ENCODE measurements at places on chromosomes 4 and X. TPM values are rescaled to one million over a fixed set of nuclear protein-coding genes. Genes with fewer than 3 reads are reported as not detected.
A peak's percentile ranks its signal among the peaks of the same experiment; 100 is the strongest.

Gene FABP2
- total RNA-seq = 104 TPM

DNA sequence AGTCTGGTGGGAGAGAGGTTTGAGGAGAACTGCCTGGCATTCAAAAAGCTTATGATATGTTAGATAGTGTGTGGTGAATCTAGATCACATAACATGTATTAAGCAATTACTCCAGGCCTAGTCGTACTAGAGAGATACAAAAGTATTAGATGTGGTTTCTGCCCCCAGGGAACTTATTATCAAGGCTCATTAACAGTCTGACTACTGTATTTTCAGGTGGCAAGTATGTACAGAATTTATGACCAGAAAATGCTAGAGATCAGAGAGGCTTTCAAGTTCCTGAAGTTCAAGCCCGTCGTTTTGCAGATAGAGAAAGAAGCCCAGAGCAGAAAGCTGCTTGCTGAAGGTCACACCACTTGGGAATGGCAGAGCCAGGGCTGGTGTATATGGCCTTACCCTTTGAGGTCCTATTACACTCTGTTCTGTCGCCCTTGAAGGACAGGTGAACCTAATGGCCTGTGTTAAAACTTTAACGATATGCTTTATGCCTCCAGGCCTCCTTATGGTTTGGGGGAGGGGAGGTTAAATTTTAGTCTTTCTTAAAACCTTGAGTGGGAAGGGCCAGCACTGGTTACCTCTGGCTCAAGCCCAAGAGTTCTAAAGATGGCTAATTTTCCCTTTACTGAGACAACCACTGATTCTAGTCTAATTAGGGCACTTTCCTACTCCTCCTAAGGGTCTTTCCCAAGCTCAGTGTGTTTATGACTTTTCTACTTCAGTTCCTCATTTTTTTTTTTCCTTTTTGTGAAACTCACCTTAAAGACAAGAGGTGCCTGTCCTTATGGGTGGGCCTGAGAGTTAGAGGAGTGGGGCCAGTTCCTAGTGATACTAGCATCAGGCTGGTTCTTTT, 19.9 kb downstream of the TMEM164 start:
- DNase-seq = no peak

Gene KLHL13
- 6.3 TPM for total RNA-seq

- DNase-seq = no peak
Observed at GRCh38 chr4:54320826-54321685, 92.0 kb downstream of the PDGFRA start.

DNA sequence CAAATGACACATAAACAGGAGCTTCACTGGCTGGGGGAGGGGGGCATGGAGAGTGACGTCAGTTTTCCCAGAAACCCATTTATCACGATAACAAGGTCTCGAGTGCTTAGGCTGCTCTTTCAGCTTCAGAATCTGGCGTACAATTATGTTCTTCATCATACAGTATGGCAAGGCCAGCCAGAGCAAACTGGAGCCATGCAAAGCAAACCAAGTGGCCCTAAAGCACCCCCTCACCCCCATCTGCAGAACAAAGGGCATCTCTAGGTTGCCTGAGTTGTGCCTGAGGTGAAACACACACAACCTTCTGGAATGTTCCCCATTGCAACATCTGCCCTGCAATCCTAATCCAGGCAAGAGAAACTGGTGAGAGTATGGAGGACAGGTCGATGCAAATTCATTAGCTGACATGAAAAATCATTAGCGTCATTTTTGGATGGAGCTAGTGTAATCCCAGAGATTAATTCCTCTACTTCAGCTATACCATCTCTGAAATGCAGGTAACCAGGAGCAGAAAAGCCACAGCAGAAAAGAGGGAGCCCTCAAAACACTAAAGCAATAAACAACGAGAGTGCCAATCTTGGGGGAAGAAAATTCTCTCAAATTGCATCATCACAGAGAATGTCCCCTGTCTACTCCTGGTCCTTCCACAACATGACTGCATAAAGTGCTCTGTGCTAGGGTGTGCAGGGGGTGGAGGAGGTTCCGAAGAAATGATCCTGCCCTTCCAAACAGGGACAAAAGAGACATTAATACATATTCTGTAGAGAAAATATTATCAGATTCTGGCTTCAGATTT, 1.8 kb downstream of the SEPTIN6 start:
- no peak for DNase-seq

DNA sequence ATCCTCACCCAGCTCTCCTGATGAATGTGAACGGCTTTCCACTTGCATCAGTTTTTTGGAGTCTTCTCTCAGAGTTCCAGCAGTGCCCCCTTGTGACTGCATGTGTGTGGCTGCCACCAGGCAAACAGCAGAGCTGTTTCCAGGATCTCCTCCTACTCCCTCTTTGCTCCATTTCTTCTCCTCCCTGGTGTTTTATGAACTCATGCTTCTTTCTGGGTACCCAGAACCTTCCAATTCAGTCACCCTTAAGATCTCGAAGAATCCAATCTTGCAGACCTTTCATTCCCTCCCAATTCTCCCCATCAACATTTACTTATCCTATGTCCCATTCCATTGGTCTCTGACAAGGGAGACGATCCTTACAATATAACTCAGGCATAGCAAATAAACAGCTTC, 6.8 kb upstream of the TCEANC start:
- DNase-seq = peak; percentile 73

Gene TMEM187
- 8.4 TPM for total RNA-seq

Gene DDX60
- total RNA-seq = 76.1 TPM

Gene TMEM185A
- 22.1 TPM for total RNA-seq

DNA sequence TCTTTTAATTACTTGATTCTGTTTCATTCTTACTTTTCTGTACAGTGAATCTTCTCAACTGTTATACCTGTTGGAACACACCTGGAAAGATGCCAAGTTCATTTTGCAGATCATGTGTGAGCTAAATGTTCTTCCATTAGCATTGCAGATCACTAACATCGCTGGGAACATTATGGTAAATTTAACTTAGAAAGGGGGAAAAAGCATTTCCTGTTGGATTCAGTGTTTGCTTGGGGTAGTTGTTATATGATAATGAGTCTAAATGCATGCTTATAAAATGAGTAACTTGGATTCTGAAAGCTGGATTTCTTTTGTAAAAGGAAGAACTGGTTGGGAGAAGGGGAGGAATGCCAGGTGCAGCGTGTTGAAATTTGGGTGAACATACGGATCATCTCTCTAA, 47.6 kb downstream of the POLA1 start:
- no peak for DNase-seq

Gene TSPAN7
- 114 TPM for total RNA-seq

GRCh38 chr4:165328708-165329107, 1.2 kb downstream of the MSMO1 start:
- peak; percentile 29 for DNase-seq

DNA sequence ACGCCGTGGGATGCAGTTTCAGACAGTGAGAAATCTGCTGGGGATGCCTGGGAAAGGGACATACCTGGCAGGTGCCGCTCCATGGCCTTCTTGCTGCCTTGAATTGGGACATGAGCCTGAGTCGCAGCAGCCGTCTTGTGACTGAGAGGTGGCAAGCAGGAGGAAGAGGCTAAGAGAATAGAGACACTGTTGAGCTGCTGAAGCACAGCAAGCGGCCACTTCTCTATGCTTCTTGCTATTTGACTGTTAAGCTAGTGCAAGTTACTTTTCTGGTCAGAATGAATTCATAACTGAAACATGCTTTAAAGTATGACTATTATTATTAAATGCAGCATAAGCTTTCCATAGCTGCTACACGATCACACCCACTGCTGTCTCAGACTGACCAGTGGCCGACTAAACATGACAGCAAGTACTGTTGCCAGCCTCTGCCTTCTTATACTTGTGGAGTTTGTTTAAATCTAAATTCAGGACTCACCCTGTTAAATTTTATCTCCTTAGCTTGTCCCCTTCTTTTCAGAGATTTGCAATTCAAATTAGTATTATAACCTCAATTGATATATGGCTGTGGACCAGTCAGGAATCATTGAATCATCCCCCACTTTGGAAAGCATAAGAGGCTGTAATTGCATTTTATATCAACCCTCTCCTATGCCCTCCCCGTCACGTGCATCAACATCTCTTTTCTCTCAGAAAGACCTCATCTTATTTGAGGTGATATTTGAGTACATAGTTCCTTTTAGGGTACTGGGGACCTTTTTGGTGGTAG, 24.8 kb upstream of the ACSL1 start:
- DNase-seq = no peak

Gene LANCL3
- total RNA-seq = 4.6 TPM

DNA sequence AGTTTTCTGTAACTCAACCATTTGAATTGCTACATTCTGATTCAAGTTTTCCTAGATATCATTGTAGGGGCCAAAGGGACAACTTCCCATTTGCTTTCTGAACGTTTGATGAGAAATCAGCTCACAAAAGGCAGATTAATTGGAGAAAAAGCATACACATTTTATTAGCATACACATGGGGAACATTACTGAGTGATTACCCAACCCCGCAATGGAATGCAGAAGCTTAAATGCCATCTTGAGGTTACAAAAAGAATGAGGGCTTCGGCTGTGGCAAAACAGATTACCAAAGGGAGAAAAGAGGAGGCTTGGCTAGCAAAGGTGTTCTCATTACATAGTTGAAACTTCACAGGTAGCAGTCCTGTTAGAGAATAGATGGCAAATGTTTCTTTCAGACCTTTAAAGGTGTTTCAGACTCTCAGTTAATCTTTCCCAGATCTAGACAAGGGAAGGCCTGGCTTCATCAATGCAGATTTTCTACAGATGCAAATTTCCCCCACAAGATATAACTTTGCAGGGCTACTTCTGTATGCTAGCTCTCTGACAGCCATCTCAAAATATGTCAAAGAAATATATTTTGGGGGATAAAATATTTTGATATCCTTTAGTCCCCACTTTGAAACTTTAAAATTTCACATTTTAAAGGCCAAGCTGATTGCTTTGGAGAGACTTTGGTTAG, 26.5 kb upstream of the HERC6 start:
- no peak for DNase-seq

- DNase-seq = no peak
Observed at GRCh38 chrX:18931972-18932371, 51.9 kb downstream of the PHKA2 start.

Gene AVPR2
- 0.52 TPM for total RNA-seq

Data from left colon (tissue), 2 donors.